ENCODE measurements at places on chromosomes 1 and 21. TPM values are rescaled to one million over a fixed set of nuclear protein-coding genes. Genes with fewer than 3 reads are reported as not detected.

Gene GBP6
- total RNA-seq, result 0.16 TPM

- DNase-seq, result no peak
Observed at GRCh38 chr1:234735476-234735875, 125.5 kb upstream of the IRF2BP2 start.

DNA sequence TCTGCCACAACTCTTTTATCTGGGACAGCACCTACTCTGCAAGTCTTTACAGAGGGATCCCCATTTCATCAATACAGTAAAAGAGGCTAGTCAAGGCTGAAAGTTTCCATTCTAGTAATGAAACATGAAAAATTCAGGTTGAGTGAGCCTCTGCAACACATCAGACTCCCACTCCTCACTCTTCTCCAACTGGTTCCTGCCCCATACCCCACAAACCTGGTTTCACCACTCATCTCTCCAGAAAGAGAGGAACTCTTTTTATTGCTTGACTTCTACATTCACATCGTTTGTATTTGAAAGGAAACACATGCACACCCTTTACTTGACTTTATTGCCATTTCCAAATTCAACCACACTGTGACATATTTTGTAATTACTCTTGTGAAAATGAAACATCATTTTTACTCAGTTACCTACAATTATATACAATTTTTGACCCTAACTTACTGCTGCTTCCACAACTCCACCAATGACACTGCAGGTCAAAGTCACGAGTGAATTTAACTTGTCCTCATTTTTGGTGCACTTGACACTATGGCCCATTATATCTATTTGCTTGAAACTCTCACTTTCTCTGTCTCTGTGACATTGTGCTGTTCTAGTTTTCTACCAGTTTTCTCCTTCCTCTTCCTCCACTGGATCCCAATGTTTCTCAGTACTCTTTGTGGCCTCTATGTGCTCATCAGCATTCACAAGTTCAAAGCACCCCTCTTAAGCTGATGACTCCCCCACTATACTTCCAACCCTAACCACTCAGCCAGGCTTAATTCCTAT lies 8.0 kb downstream of the STX6 start:
- no peak for DNase-seq

Gene MARK1
- total RNA-seq, result 0.08 TPM

DNA sequence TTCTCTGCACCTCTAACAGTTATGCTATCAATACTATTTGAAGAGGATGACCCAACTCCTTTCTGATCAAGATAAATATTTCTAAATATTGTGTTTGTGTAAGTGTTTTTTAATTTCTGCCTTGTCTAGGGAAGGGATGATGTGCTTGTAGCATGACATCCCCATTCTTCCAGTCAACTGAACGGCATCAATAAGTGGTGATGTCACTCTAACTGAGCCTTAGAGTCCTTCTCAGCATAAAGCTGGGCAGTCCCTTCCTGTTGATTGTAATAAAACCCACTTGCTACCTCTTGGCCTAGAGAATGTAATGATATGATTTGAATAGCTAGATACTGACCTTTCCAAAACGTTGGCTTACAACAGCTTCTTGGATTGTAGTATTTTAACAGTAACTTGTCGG lies 52.5 kb upstream of the KCNJ6 start:
- DNase-seq, result no peak

- DNase-seq, result no peak
Observed at GRCh38 chr1:205933671-205934618, 9.3 kb downstream of the SLC26A9 start.

Gene SLC35F3
- not detected for total RNA-seq

DNA sequence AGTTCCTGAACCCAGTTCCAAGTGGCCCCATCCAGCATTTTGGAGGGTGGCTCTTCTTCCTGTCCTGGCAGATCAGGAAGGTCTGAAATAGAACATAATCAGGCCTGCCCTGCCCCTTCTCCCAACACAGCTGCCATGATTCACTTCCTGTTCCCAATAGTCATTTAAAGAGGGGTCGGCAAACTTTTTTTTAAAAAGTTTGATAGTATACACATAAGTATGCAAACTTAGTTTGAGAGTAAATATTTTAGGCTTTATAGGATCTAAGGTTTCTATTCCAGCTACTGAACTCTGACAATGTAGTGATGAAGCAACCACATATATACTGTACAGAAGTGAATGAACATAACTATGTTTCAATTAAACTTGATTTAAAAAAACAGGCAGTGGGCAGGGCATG lies 66.4 kb downstream of the LUZP1 start:
- peak; percentile 60 for DNase-seq

- no peak for DNase-seq
Observed at GRCh38 chr1:83760226-83761021, 238.5 kb downstream of the TTLL7 start.

Gene MATN1
- 0.05 TPM for total RNA-seq

Gene MANEAL
- 10.8 TPM for total RNA-seq

Gene PIK3R3
- 27.7 TPM for total RNA-seq

Gene MSH4
- 0.27 TPM for total RNA-seq

DNA sequence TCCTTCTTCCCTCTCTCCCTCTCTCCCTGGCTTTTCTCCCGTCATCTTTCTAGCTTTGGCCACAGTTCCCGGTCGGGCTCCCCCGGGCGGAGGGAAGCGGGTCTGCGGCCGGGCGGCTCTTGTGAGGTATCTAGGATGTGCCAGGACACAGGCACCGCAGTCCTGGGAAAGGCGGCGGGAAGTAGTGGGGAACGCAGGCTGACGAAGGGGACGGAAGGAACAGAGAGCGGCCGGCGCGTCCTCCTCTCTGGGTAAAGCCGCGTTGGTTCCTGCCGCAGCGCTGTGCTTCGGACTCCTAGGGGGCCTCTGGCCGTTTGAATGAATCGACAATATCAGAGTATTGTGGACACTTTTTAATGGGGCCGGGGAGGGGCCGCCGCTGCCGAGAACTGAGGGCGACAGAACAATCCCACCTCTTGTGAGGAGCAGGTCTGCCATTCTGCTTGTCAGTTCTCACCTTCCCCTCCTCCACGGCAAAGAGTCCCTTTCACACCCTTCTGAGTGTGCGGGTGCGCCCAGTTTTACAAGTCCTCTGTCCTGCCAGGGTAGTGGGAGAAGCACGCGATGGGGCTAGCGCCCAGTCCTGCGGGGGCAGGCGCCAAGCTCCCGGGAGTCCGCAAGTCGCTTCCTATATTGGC lies 1.2 kb upstream of the LHX9 start:
- DNase-seq, result peak; percentile 79

Gene GJB5
- not detected for total RNA-seq

DNA sequence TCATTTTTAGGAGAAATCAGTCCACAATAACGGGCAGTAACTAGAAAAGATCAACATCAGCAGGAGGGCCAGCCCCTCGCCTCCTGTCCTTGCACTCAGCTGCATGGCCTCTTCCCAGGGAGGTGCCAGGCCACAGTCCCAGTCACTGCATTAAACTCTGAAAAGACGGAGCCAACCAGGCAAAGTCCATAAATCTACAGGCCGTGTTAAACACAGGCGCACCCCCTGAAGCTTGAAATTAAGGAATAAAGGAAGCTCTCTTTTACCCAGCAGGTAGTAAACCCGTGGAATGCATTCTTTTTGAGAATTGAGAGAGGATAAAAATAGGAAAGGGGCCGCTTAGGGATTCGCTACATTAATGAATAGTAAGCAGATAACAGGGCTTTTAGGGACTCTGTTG lies 18.4 kb downstream of the H6PD start:
- DNase-seq, result no peak

Gene CACNA1S
- total RNA-seq, result 57.2 TPM
